Body of pancreas (tissue), 4 donors: ENCODE measurements at places on chromosomes 5 and 9. TPM values are rescaled to one million over a fixed set of nuclear protein-coding genes. Genes with fewer than 3 reads are reported as not detected.
A peak's percentile ranks its signal among the peaks of the same experiment; 100 is the strongest.

DNA sequence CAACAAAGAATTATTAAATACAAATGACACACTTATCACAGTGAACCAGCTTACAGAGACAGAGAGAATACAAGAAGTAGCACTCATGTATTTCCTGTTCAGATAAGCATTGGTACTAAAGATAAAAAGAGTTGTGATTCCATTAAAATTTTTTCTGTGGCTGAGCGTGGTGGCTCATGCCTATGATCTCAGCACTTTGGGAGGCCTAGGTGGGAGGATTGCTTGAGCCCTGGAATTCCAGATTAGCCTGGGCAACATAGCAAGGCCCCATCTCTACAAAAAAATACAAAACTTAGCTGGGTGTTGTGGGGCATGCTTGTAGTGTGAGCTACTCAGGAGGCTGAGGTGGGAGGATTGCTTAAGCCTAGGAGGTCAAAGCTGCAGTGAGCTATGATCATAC lies 32.9 kb downstream of the FCHO2 start:
- no peak overlapping the region for H3K27ac ChIP-seq
- H3K36me3 ChIP-seq = no peaks in the 10 kb centered on the region
- H3K4me3 ChIP-seq = no peak overlapping the region
- H3K27me3 ChIP-seq = no peaks in the 10 kb centered on the region
- DNase-seq = no peak
- H3K4me1 ChIP-seq = no peaks in the 10 kb centered on the region

FOXD1 gene
- total RNA-seq = not detected

GRCh38 chr5:60024104-60024503 lies 130.6 kb upstream of the PDE4D start:
- DNase-seq = no peak
- no peak overlapping the region for H3K4me3 ChIP-seq
- H3K27ac ChIP-seq = no peak overlapping the region
- no peaks in the 10 kb centered on the region for H3K4me1 ChIP-seq

GRCh38 chr9:98118640-98119601 lies at the start of gene TRIM14:
Gene TRIM14, minus strand, starts transcription at chr9:98119222. Its CDS starts 34 bp downstream, at chr9:98119188.
- peak within 1 kb of the TSS; percentile 24 for H3K4me3 ChIP-seq
- no peaks in the 10 kb centered on the region for H3K36me3 ChIP-seq
- H3K4me1 ChIP-seq = peaks cover 15% of the 10 kb centered on the region
- H3K27ac ChIP-seq = peak within 1 kb of the TSS; percentile 52
